ENCODE measurements at places on chromosomes 5 and 9.

DNA sequence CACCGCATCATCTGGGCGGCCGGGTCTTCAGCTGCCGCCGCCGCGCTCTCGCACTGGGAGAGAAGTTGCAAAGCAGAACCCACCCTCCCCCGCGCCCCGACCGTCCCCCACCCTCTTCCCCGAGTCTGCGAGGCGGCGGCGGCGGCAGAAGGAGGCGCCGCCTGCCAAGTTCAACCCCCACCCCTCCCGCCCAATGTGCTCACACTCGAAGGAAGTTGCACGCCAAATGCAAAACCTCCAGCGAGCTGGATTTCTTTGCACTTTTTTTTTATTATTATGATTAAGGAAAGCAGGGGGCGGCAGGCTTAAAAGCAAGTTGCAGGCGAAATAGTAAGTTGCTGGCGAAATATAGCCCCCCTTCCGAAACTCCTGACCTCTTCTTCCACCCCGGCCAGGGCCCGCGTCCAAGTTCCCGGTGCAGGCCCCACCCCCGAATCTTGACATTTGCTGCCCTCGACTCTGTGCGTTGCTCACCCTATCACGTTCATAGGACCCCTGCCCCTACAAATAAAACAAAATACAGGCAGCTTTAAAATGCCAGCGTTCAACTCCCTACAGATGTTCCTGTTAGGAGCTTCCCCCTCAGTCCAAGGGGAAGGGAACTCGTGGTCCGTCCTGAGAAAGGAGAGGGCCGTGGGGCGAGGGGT, 1.1 kb upstream of the NR3C1 start:
- peak; percentile 77 for DNase-seq

DNA sequence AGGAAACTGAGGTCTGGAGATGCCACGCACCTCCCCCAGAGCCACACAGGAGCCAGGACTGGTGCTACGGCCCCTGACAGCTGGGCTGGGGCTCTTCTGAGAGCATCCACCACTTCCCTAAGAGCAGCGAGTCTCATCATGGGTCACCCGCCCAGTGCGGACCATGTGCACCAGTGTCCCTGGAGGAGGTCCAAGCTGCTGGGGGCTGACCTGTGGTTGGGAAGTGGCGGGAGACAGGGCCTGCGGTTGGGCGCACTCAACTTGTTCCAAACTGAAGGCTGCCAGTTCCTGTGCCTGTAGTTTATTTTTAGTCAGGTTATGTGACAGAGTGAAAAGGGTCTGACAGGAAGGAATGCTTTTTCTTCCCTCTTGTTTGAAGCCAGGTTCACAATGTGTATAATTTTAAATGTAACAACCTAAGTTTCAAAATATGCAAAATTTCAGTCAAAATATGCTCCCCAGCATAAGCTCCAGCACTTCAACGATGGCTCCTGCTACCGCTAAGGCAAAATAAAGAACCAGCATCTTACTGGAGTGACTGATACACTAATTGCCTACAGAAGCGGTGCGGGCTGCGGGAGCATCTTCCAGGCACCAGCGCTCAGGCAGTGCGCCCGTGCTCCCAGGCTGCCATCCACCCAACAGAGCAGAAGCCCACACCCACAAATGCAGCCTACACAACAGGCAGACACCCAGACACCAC, 14.8 kb downstream of the BARHL1 start:
- no peak for DNase-seq

GRCh38 chr9:26329974-26330373, 562.6 kb downstream of the CAAP1 start:
- DNase-seq, result no peak

- DNase-seq, result no peak
These were observed 38.3 kb downstream of the PTGES start for GRCh38 chr9:129714511-129715061.

GRCh38 chr9:118000581-118000980, 296.4 kb downstream of the TLR4 start:
- no peak for DNase-seq

DNA sequence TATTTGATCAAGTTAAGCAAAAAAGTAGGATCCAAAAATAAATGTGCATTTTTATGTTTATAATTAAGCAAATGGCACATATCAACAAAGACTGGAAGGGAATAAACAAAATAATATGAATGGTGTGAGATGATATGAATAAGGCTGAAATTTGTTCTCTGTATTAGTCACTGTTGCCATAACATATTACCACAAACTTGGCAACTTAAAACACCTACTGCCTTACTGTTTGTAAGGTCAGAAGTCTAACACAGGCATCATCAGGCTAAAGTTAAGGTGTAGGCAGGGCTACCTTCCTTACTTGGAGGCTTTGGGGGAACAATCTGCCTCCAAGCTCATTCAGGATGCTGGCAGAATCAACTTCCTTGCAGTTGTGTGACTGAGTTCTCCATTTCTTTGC, 19.3 kb downstream of the PGGT1B start:
- DNase-seq, result no peak

DNA sequence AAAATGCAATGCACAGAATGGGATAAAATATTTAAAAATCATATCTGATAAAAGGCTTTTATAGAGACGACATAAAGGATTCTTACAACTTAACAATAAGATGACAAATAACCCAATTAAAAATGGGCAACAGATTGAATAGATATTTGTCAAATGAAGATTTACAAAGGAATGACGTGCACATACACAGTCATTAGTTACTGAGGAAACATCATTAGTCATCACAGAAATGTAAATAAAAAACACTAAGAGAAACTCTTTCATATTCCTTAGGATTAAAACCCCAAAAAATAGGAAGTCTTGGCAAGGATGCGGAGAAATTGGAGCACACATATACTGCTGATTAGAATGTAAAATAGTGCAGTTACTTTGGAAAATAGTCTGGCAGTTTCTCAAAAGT, 1886.0 kb upstream of the CDH6 start:
- no peak for DNase-seq

- DNase-seq, result no peak
These were observed 465.7 kb downstream of the GADD45G start for GRCh38 chr9:90070469-90070868.

DNA sequence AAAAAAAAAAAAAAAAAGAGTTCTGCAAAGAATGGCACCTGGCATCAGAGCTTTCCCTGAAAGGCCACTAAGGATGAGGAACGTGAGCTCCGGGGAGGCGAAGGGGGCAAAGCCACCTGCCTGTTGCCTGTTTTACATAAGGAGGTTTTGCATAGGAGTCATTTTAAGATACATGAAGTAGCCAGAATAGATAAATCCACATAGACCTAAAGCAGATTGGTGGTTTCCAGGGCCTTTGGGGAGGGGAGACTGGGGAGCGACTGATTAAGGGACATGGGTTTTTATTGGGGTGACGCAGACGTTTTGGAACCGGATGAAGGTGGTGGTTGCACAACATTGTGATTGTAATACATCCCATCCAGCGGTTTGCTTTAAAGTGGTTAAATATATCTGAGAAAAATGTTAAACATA, 7.1 kb downstream of the NEK6 start:
- no peak for DNase-seq

GRCh38 chr9:96084331-96084734, 208.8 kb downstream of the ERCC6L2 start:
- DNase-seq, result no peak

- peak; percentile 2 for DNase-seq
These were observed 109.5 kb downstream of the GADD45G start for GRCh38 chr9:89714321-89714720.

DNA sequence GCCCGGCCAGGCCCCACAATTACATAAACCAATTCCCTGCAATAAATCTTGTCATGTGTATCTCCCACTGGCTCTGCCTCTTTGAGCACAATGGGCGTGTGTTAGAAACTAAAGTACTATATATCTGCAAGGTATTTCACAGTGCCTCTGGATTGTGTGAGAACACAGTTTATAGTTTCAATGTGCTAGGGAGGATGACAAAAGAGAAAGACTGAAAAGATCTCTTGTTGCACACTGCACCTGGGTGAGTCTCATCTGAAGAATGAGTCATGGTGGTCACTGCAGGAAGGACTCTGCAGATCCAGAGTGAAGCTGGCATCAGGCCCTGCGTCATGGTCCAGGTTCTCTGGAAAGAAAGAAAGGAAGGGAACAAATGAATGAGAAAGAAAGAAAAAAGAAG, 20.7 kb upstream of the CTSV start:
- peak; percentile 31 for DNase-seq

DNA sequence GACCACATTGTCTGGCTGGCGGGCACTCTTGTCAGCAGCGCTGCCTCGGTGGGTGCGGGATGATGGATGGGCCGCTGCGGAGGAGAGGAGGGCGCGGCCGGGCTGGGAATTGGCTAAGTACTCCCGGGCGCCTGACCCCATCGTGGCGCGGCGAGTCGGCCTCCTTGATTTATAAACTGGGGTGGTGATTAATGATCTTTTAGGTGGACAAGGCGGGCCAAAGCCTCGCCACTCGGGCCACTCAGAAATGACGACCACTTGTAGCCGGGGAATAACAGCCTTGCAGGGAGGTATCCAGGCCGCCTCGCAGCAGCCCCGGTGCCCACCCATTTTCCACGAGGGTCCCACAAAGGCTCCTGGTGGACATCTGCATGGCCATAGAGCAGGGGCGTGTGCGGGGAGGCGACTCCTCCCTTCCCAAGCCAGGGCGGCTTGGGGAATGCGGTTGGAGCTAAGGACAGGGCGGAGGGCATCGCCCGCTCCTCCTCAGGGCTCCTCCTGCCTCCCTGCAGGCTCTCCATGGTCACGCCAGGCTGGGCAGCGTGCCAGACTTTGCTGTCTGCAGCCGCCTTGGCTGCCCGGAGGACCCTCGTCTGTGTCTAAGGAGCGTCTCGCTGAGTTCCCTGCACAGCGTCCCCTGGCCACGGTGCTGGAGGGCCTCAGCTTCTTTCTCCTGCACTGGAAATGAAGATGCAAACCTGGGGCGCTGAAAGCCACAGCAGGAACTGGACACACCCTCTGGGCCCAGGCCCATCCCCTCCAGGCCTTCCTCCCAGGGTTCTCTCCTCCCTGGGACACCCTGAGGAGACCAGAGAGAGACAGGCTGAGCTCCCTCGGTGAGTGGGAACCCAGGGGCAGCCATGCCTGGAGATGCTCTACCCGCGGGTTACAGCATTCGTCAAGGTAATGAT, 287.4 kb upstream of the IRX4 start:
- DNase-seq, result no peak

- no peak for DNase-seq
These were observed 298.1 kb downstream of the NR3C1 start for GRCh38 chr5:143105216-143105905.

GRCh38 chr5:69105996-69106906, 12.4 kb downstream of the SLC30A5 start:
- no peak for DNase-seq

GRCh38 chr5:150406103-150406722, 6.5 kb downstream of the CD74 start:
- no peak for DNase-seq

GRCh38 chr5:88840495-88840894, 42.5 kb downstream of the MEF2C start:
- DNase-seq, result no peak

DNA sequence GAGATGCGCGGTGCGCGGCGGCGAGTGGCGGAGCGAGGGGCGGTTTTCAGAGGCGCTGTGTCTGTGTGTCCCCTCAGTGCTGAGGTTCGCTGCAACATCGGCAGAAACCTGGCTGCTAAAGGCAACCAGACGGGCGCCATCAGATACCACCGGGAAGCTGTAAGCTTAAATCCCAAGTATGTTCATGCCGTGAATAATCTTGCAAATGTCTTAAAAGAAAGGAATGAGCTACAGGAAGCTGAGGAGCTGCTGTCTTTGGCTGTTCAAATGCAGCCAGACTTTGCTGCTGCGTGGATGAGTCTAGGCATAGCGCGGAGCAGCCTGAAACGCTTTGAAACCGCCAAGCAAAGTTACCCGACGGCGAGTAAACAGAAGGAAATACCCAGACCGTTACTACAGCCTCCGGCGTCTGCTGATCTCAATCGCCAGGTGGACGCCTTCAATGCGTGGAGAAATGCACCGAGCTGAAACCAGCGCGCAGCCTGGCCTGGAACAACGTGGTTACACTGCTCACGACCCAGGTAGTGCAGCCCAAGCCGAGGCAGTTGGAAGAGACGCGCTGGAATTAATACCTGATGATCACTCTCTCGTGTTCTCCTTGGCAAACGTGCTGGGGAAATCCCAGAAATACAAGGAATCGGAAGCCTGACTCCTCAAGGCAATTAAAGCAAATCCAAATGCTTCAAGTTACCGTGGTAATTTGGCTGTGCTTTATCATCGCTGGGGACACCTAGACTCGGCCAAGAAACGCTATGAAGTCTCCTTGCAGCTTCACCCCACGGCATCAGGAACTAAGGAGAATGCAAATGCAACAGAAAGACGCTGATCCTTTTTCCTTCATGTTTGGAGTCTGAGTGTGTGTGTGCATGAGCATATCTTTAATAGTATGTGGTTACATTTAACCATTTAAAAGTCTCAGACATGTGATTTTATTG, 15.9 kb downstream of the OR2V1 start:
- peak; percentile 84 for DNase-seq

DNA sequence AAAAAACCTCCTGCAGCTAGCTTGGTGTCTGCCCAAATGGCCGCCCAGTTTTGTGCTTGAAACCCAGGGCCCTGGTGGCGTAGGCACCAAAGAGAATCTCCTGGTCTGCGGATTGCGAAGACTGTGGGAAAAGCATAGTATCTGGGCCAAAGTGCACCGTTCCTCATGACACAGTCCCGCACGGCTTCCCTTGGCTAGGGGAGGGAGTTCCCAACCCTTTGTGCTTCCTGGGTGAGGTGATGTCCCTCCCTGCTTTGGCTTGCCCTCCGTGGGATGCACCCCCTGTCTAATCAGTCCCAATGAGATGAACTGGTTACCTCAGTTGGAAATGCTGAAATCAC, 83.0 kb upstream of the JAK2 start:
- DNase-seq, result no peak

GRCh38 chr5:94891565-94891964, 273.1 kb downstream of the SLF1 start:
- DNase-seq, result no peak

DNA sequence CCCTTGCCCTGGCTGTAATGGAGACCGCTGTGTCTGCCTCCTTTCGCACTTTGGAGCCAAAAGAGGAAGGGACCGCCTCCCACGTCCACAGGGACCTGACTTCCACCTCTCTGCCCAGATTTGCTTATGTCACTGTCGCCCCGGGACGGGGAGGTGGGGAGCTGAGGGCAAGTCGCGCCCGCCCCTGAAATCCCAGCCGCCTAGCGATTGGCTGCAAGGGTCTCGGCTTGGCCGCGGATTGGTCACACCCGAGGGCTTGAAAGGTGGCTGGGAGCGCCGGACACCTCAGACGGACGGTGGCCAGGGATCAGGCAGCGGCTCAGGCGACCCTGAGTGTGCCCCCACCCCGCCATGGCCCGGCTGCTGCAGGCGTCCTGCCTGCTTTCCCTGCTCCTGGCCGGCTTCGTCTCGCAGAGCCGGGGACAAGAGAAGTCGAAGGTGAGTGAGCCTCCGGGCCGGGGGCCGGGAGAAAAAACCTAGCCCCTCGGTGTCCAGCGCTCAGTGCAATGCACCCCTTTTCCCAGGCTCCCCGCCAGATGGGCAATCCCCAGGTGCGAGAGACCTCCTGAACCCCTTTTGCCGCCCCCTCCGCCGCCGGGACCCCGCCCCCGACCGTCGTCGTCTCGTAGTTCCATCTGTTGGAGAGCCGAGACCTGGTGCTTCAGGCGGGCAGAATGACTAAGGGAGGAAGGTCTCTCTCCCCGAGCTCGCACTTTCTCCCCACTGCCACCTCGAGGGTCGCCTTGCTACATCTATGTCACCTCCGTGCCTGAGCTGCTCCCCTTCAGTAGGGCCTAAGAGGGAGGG, at the start of gene GPX3:
TSS of gene GPX3 (plus strand) at position 288 of the 807 bp plus-strand sequence. CDS start at position 352, 64 bp downstream.
- peak; percentile 84 for DNase-seq

GRCh38 chr9:75979362-75979761, 88.9 kb downstream of the PCSK5 start:
- DNase-seq, result no peak

- DNase-seq, result no peak
These were observed 5.5 kb upstream of the SLC46A2 start for GRCh38 chr9:112896131-112896530.
